ENCODE measurements at places on chromosomes 6 and 20.

DNA sequence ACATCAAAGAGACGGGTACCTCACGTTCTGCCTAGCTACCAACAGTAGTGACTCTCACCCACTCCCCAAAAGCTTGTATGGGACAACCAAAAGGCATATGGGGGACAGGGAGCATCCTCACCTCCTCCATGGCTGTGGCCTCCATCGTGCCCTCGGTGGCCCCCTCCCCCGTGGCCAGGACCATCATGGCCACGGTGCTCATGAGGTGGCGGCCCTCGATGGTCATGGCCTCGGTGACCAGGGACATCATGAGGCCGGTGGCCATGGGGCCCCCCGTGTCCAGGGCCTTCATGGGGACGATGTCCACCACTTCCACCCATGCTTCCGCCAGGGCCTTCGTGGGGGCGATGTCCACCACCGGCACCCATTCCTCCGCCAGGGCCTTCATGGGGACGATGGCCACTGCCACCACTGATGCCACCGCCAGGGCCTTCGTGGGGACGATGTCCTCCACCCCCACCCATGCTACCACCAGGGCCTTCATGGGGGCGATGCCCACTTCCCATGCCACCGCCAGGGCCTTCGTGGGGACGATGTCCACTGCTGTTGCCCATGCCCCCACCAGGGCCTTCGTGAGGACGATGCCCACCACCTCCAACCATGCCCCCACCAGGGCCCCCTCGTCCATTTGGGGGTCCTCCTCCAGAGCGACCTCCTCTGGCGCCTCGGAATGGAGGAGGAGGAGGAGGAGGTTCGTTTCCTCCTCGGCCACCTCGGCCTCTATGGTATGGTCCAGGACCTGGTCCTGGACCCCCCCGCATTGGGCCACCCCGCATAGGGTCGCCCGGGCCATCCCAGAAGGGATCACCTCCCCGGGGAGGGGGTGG is 15.0 kb downstream of the PPP1R10 start:
- no peak for DNase-seq

- DNase-seq, result no peak
Measured at GRCh38 chr6:24898676-24899075, 37.1 kb downstream of the RIPOR2 start.

DNA sequence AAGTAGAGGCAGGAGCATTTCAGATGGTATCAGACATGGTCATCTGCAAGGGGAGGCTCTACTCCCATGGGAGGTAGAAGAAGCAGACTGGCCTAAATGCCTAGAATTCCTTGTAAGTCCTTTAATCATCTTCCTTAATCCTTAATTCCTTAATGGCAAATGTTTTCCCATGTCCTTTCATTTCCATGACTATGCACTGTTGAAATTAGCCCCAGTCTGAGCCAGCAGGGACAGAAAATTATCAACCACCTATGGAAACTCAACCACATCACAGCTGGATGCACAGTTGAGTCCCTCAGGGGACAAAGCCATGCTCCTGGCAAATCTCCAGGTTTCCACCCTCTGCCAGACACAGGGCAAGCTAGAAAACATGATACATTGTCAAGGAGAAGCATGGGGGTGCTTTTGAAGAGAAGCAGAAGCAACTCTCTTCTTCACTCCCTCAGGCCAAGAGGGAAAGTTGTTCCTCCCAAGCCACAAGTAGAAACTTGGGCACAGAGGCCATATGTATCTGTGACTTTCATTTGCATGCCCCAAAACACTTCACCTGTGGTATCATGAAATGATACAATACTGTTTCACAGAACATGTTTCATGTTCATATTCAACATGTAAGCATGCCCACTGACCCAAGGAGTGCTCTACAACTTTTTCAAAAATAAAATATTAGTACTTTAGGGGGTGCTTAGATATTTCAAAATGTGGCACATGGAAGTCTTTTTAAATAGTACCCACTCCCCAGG is 683.6 kb downstream of the KIF16B start:
- DNase-seq, result no peak

DNA sequence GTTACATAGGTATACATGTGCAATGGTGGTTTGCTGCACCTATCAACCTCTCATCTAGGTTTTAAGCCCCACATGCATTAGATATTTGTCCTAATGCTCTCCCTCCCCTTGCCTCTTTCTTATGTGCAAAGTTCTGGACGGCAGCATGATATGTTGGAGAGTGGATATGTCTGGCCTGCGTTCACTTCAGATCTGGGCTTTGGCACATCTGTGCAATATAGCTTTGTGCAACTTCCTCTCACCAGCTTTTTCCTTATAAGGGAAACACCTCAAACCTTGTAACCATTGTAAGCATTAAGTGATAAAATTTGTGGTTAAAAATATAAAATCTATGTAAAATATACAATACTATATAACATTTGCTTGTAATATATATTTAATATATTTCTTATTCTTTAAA is 288.0 kb downstream of the PHACTR1 start:
- no peak for DNase-seq

GRCh38 chr6:90478278-90478677 is 108.6 kb downstream of the MAP3K7 start:
- DNase-seq, result no peak

- DNase-seq, result no peak
Measured at GRCh38 chr20:58342104-58342945, 32.8 kb downstream of the RAB22A start.

DNA sequence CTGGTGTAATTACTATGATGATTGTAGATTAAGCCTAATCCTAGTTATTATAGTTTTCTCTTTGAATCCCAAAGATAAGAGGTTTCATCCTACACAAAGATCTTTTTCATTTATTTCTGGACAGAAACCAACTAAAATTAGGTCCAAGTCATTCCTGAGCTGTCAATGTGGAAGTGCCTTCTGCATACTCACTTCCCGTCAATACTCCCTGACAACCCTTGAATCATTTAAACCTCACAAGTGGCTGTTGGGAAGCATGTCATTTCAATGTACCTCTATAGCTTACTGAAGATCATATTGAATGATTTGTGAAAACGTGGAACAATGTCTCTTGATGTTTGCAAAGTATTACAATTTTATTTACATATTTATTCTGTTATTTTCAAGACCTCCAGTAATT is 274.1 kb downstream of the HACE1 start:
- DNase-seq, result no peak

DNA sequence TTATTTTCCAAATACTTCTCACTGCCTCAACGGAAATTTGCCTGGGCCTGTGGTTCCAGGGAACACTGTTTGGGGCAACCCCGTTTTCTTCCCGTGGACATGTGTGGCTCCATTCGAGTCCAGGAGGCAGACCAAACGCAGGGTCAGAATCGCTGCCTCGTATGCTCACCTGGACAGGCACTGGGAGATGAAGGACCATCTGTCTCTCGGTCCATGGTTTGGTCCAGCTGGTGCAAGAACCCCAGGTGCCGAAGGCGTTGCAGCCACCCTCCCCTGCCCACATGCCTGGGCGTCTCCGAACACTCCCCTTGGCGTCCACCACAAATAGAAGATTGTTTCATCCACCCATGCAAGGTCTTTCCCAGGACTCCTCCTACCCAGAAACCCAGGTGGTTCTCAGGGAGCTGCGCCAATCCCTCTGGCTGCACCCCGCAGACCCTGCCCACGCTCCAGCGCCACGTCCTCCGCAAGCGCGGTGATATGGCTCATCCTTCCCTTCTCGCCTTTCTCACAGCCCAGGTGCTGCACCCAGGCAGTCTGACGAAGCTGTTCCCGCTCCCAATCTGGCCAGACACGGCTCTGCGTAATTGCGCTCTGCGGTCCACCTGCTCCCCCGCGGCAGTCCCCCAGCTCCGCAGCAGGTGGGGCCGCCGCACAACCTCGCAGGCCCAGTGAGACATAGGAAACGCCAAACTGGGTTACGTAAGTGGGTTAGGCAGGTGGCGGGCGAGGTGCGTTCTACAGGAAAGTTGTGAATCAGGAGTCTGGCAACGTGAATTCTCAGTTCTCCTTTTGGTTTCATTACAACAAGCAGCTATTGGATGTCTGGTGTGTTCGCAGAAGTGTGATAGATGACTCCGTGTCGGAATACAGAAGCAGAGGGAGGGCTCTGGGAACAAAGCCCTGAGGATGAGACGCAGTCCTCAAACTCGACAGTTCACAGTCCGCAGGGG is 146.2 kb upstream of the ECI2 start:
- DNase-seq, result peak; percentile 84

- no peak for DNase-seq
Measured at GRCh38 chr20:58705208-58705926, 12.8 kb downstream of the NPEPL1 start.

DNA sequence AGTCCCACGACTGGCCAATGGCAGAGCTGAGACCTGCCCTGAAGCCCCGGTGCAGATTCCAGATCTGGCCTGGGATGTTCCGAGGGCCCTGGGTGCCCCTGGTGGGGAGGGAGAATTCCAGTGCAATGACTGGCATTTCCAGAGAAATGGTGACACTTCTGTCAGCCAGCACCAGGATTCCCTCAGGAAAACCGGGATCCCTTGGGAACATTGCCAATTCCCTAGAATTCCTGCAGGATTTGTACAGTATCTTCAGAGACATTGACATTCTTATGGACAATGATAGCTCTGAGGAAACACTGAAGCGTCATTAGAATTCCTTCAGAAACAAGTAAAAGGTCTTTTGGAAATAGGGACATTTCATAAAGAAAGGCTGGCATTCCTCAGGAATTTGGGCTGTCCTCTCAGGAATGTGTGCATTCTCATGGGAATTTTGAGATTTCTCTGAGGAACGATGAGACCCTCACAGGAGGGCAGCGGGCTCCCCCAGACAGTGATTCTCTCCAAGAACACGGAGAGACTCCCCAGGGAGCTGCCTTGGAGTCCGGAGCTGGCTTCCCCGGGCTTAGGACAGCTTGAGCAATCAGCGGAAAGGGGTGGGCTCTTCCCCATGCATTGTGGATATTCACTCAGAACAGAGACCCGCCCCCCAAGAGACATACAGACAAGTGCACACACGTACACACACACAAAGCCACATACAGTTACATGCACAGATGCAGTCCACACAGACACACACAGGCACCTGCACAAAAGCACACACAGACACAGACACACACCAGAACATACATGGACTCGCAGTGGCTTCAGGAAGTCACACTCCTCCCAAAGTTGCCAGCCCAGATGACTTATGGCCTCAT is 35.2 kb upstream of the BPIFA2 start:
- DNase-seq, result no peak

DNA sequence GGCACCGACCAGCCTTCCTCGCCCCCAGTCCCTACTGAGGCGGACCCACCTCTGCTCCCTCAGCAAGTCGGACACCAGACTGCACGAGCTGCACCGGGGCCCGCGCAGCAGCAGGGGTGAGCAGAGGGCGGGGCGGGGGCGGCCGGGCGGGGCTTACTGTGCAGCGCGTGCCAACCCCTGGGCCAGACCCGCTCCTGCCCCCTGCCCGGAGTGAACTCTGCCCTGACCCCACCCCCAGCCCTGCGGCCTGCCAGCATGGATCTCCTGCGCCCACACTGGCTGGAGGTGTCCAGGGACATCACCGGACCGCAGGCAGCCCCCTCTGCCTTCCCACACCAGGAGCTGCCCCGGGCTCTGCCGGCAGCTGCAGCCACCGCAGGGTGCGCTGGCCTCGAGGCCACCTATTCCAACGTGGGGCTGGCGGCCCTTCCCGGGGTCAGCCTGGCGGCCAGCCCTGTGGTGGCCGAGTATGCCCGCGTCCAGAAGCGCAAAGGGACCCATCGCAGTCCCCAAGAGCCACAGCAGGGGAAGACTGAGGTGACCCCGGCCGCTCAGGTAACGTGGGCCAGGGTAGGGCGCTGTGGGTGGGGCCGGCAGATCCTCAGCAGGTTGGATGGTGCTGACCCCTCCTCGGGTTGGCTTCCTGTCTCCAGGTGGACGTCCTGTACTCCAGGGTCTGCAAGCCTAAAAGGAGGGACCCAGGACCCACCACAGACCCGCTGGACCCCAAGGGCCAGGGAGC is 1.5 kb upstream of the SLC2A4RG start:
- no peak for DNase-seq

- DNase-seq, result no peak
Measured at GRCh38 chr6:34584694-34585093, 28.6 kb upstream of the SPDEF start.

DNA sequence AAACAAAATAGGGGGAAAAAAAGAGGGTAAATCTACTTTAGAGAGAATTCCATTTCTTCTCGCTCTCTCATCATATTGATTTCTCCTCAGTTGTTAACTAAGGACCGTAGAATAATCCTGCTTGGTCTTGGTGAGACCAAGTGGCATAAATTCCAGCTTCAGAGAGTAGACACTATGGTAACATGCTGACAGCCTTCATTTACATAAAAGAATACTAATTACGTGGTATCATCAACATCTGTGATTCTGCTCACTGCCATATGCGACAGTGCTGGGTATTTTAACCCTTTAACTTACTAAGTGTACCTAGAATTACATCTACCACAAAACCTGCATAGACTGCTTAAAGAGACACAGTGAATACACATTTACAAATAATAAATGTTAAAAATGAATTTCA is 27.1 kb downstream of the TOMM6 start:
- no peak for DNase-seq

GRCh38 chr6:53593001-53593488 is 48.1 kb upstream of the GCLC start:
- DNase-seq, result no peak

DNA sequence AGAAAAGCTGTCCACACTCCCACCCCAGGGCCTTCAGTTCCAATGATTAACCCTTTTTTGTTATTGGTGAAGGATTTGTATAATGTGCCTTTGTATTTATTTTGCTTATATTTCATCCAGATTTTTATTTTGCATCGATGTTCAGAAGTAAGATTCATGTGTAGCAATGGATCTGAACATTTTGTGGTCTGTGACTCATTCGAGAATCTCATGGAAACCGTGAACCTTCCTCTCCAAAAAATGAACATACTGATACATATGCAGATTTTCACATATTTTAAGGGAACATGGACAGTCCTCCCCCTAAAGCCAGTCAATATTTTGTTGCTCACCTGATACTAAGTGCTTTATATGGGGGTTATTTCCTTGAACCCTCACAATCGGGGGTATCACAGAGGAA is 421.8 kb upstream of the SOX4 start:
- DNase-seq, result no peak

- DNase-seq, result peak; percentile 70
Measured at GRCh38 chr6:108115598-108116058, 41.1 kb upstream of the OSTM1 start.

- DNase-seq, result no peak
Measured at GRCh38 chr6:92989656-92990055, 429.7 kb downstream of the EPHA7 start.

GRCh38 chr6:148811459-148811858 is 64.6 kb downstream of the UST start:
- DNase-seq, result no peak

DNA sequence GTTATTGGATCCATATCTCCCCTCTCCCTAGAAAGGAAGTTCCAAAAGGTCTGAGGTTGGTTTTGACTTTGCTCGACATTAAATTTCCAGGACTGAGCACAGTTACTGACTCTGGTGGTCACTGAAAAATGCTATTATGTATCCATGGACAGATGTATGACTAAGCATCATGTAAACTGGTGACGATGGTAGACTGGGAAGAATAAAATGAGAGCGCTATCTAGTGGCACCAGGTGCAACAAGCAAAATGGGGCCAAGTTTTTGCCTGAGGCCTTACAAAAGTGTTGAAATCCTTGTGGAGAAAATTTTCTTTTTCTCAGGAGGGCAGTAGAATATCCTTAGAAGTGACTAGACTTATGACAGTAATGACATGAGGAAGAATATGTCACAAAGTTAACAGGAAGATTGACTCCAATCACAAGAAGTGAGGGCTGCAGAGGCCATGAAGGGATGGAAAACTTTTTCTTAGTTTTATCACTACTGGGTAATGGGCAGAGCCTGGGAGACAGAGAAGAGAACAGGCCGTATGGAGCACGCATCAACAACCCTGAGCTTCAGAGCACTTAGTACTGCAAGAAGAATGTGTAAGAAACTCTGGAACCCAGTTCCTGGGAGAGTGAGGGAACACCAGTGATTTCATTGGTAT is 88.9 kb upstream of the ELOVL5 start:
- peak; percentile 56 for DNase-seq
